ENCODE measurements at places on chromosomes 5 and 9.

DNA sequence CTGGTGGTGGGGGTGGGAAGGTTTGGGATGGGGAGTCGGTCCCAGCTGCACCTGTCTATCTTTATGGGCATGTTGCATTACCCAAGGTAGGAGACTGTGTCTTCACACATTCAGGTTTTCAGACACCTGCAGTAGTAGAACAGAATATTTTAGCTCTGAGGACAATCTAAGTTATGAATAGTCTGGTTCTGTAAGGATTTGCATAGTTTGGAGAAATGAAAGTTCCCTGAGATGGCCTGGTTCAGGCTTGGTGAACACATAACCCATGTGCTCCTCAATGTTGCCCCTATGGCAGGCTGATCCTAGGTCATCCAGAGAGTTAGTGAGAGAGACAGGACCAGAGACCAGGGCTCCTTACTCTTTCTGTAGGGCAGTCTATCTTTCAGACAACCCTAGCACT lies 20.7 kb downstream of the TNFSF8 start:
- DNase-seq = no peak

- no peak for DNase-seq
Observed at GRCh38 chr5:119405419-119405818, 46.9 kb upstream of the HSD17B4 start.

DNA sequence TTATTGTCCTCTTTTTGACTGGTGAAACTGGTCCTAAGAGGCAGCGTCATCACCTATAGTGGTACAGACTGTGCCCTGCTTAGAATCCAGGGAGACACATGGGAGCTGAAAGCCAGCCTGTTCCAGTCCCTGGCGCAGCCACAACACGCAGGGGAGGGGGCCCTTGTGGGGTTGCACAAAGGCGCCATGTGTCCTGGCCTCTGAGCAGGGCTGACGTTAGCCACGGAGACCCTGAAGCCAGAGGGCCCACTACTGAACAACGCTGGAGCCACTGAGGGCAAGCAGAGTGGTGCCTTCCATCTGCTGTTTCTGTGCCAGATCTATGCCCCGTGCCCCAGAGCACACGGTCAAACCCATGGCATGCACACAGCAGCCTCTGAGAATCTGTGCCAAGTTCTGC lies 147.3 kb downstream of the ACTL7B start:
- no peak for DNase-seq

DNA sequence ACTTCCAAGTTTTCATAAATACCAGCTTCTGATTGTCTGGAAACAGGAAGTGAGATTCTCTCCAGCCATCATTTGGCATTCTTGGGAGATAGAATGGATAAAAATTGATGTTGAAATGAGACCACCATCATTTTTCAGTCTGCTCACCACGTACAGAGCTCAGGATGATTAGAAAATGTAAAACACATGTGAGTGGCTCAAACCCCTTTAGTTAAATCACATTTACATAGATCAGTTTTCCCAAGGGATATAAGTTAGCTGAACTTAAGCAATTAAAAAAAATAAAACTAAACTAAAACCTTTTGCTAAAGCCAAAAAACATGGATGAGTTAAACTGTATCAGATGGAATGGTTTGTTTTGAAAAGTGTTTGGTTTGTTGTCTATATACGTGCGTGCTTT lies 37.1 kb upstream of the GDNF start:
- DNase-seq = no peak

DNA sequence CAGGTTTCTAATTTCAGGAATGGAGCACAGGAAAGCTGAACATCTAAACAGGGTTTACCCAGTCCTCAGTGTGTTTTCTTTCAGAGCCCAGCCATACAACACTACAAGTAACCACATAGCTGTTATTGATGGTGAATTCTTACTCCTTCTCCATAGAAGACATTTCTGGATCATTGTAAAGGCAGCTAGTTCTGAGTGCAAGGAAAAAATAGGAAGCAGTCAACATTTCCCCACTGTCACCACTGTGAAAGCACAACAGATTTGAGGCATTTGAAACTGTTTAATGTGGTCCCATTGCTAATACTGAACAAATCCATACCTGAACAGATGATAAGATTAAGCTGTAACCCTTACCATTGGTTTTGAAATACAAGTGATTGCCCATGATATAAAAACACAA lies 145.0 kb upstream of the PCA3 start:
- DNase-seq = no peak
